ENCODE measurements at places on chromosomes 6 and 20.

DNA sequence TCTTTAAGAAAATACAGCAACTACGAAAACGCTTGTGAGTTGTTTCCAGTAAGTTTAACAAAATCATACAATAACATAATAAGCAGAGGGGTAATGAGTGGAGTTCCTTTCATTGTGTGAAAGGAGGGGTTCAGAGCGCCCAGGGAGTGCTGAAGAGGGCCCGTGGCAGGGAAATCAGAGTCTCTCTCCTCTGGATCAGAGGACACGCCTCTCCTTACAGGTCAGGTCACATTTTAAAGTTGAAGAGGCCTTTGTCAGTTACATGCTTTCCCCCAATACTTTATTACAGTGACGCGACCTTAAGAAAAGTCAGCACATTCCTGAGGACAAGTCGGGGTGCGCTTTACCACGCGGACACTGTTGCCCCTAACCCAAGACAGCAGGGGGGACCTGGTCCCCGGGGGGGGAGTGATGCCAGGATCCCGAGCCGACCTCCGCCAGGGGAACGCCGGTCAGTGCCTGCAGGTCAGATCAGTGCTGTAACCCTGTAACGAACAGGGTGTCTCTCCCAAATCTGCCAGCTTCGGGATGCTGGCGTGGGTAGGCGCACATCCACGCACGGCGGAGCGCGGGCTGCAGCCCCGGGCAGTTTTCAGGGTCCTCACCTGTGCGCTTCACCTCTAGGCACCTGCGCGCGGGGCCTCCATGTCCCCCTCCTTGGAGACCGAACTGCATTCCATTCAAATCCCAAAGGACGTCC, 848 bp downstream of the DACT2 start:
- no peak for DNase-seq

GRCh38 chr6:123515715-123516114, 121.0 kb downstream of the TRDN start:
- no peak for DNase-seq

DNA sequence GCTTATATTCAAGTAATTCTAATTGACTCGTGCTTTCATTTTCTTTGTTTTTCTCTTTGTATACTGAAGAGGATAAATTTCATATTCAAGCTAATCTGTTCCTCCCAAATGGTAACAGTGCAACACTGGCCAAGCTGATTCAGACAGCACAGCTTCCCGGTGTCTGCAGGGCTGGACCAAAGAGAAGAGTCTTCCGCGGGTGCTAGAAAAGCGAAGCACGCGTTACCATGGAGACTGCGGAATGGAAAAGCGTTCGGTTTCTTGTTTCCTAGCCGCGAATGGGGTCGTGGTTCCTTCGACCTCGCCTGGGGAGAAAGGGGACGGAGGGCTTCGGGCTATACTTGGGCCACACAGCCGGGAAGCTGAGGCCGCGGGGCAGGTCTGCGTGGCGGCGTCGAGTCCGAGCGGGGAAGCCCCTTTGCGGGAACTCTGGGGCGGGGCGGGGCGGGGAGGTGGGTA, 6.2 kb upstream of the ZNF311 start:
- DNase-seq, result peak; percentile 57

DNA sequence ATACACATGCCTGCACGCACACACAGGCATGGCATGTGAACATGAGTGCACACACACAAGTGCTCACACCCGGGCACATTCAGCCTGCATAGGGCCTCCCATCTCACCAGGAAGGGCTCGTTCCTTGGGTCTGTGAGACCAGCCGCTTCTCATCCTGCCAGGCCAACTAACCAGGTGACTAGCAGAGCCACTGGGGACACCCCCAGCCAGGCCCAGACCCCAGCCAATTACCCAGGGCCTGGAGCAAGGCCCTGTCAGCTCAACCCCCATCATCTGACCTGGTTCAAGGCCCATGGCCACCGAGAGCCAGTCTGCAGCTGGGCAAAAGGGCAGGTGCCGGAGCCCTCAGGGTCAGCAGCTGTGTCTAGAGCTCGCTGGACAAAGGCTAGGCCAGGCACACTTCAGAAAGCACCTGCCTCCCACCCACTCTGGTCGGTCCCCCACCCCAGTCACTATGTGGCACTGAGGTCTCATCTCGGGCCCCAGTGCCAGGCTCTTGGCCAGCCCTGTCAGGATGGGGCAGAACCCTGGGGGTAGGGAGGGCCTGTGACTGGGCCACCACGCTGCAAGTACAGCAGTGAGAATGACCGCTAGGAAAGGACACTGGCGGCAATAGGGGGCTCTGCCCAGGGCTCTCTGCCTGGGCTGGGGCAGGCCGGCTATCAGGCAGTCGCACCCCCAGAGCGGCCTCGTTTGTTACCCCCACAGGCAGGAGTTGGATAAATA, 26.8 kb upstream of the MRGBP start:
- no peak for DNase-seq

GRCh38 chr6:14664112-14664601, 546.6 kb downstream of the CD83 start:
- DNase-seq, result no peak

DNA sequence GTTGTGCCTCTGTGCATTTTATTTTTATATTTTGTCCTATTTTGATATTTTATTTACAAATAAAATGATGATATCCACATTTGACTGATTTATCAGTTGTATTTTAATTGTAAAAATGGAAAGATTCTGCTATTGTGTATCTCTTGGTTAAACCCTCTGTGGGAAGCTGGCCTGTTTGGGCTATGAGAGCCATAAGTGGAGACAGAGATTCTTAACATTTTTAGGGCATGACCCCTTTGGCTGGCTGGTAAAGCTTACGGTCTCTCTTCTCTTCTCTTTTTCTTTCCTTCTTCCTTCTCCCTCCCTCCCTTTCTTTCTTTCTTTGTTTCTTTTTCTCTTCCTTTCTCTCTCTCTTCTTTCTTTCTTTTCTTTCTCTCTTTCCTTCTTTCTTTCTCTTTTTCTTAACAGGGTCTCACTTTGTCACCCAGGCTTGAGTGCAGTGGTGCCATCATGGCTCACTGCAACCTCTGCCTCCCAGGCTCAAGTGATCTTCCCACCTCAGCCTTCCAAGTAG, 172.3 kb upstream of the CDYL start:
- DNase-seq, result no peak

GRCh38 chr20:43528258-43528875, 20.9 kb downstream of the L3MBTL1 start:
- DNase-seq, result no peak

DNA sequence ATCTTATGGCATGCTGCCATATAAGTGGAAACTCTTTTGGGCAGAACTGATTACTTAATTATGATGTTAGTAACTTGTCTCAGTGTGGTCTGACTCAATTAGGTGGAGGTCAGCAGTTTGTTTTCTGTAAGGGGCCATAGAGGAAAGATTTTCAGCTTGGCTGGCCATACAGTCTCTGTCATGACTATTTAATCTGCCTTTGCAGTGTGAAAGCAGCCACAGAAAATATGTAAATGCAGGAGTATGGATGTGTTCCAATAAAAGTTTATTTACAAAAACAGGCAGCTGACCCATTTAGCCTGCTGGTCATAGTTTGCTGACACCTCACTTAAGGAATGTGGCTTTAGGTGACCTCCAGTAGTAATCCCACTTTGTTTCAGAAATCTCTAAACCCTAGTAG, 700.7 kb downstream of the EPM2A start:
- DNase-seq, result no peak

GRCh38 chr6:25939593-25939992, 9.1 kb upstream of the SLC17A2 start:
- no peak for DNase-seq

DNA sequence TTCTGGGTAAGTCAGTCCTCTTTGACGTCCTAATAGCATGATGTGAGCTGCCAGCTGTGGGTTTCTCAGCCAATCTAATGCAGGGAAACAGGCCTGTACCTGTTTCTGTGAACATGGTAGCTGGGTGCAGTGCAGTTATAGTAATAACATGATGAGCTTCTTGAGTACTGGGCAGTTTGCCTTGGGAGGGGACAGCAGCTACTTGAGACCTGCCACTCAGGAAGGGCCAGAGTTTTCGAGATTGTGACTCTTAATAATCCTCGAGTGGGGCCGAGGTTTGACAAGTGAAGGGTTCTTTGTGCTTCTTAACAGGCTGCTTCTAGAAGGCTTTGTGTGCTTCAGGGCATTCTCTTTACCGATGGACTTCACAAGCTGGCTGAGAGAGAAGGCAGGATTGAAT, 180.1 kb downstream of the JARID2 start:
- no peak for DNase-seq

- no peak for DNase-seq
Observed at GRCh38 chr6:46134216-46134615, 4.4 kb downstream of the ENPP4 start.

DNA sequence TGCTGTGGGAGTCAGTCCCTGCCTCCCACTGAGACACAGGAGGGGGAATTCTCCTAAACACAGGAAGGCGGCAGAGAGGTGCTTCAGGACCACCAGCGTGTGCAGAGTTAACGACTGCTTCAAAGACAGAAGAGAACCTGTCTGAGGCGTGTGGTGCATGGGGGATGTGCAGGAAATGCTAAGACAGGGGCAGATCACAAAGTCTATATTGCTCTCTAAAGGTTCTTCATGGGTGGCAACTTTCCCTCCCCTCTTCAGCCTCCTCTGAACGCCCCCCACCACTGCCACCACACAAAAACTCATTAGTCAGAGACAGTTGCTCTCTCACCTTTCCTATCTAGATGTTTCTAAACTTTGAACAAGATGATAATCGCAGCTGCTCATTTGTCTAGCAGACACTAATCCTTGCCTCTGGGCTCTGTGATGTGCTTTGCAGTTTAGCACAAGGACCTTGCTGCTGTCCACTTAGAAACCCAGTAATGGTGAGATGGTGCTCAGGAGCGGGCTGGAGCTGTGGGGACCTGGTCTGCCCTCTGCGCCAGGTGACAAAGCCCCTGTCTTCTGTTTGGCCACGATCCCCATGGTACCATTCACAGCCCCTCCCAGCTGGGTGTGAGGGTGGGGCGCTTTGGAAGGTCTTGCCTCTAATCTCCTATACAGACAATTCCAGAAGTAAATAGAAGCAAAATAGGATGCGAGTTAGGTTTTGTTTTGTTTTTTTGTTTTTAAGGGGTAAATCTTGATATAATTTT, 219.6 kb downstream of the NRN1 start:
- no peak for DNase-seq

GRCh38 chr6:64335195-64335594, 699.6 kb downstream of the PHF3 start:
- DNase-seq, result no peak

DNA sequence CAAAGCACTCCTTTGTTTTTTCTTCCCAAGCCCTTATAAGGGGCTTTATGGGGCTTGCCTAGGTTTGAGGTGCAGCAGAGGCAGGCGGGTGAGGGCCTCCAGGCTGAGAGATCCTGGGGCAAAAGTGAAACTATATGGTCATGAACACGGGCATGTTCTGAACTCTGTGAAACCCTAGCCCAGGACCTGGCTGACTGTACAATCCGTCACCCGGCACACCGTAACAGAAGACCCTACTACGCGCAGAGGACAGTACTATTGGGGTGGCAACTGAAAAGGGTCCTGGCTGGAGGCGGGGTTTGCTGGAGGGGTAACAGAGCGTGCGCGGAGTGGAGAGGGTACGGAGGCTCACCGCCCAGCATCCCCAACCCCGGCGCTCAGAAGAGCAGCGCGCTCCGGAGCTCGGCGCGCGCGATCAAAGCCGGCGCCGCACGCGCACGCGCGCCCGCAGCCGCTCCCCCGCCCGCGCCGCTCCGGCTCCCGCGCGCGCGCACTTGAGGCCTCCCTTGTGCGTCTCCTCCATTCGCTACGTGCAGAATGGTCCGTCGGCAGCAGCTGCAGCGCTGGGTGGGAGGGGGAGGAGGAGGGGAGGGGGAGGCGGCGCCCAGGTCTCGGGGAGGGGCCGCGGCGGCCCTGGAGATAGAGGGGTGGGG, 54.2 kb downstream of the MRPL14 start:
- peak; percentile 74 for DNase-seq

- DNase-seq, result no peak
Observed at GRCh38 chr6:119277052-119277451, 72.5 kb downstream of the MAN1A1 start.

DNA sequence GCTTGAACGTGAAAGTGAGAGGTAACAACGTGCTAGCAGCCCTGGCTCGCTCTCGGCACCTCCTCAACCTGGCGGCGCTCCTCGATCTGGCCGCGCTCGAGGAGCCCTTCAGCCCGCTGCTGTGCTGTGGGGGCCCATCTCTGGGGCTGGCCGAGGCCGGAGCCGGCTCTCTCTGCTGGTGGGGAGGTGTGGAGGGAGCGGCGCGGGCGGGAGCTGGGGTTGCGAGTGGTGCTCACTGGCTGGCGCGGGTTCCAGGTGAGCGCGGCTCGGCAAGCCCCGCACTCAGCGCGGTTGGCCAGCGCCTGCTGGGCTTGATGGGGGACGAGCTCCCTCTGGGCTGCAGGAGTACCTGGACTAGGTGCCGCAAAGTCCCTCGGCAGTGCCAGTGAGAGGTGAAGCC, 52.5 kb upstream of the RPS6KA2 start:
- DNase-seq, result no peak

DNA sequence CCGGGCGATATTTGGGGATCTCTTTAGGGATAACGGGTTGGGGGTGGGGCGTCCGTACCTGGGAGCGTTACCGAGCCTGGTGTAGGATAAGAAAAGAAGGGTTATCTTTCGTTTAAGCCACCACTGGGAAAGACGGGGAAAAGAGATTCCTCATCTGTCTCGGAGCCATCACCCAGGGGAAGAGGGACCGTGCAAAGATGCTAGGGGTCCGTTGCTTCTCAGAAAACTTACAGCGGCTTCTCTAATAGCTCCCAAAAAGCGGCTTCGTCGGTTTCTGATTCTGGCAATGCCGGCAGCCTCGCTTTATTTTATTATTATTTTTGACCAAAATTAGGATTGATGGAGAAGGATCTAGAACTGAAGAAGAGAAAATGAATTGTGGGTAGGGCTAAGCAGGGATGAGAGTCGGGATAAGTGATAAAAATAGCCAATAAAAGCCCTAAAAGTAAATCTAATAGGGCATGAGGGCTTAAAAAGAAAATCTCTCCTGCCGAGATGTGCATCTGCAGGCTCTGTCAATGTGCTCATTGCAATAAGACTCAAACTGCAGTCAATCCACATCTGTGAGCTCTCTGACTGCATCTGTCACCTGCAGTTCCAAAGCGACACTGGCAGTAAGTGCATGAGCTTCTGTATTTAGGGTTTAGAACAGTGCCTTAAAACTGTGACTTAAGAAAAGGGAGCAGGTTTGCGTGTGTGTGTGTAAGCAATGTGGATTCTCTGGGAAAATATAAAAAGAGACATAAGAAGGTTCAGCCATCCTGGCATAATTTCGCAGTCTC, 801 bp downstream of the TBPL1 start:
- DNase-seq, result peak; percentile 5

DNA sequence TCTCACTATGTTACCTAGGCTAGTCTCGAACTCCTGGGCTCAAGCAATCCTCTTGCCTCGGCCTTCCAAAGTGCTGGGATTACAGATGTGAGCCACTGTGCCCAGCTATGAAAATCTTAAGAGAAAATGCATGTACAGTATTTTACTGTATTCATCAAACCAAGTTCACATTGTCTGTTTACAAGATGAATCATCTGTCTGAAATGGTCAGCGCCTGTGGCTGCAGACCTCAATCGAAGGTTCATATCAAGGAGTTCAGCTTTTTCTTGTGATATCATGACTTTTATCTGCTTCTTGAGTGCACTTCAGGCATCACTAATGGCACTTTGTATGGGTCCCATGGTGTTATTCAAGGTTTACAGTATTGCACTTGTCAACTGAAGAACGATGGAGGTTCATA, 155.1 kb downstream of the SLC16A10 start:
- no peak for DNase-seq

GRCh38 chr6:158068893-158069799, 87.5 kb downstream of the SYNJ2 start:
- DNase-seq, result no peak

- DNase-seq, result no peak
Observed at GRCh38 chr6:141580988-141581552, 551.7 kb upstream of the GJE1 start.

Measured in neural crest cell (in vitro differentiated cells).